ENCODE measurements at places on chromosomes 5 and 9.

DNA sequence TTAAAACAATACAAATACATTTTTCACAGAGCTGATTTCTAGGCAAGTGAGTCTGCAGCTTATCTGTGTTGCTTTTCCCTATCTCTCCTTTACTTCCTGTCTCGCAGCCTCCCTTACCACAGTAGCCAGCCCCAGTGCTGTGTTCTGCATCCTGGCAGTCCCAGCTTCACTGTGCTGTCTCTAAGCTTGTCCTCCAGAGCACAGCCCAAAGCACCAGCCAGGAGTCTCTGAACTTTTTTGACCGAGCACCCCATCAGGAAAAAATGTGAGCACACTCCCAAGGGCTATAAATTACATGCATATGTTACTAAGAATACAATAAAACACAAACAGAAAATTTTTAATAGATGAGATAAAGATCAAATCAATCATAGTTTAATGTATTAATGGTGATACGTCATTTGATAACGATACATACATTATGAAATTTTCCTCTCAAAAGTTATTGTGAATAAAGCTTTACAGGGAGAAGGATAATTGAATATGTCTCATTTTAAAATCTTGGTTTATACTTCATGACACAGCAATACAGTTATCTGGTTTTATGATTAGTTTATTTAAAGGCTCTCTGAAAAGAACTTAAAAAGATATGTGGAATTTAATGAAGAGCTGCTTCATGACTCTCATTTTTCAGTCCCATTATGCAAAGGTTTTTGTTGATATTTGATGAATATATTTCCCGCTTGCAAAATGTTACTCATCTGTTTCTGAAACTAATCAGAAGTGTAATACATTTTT, 7.3 kb upstream of the RHOBTB3 start:
- DNase-seq, result no peak

DNA sequence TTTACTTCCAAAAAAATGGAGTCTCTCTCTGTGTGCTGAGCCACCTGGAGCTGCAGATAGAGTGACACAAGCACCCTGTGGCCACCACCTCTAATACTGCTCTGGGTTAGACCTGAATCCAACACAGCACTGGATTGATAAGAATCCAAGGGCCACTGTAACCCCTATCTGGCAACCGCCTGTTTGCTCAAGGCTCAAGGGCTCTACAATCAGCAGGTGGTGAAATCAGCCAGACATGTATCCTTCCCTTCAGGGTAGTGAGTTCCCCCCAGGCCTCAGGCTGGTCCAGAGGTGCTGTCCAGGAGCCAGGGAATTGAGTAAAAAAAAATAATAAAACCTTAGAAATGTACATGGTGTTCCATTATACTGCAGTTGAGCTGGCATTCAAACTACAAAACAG, 509.0 kb downstream of the KIF4B start:
- DNase-seq, result no peak

DNA sequence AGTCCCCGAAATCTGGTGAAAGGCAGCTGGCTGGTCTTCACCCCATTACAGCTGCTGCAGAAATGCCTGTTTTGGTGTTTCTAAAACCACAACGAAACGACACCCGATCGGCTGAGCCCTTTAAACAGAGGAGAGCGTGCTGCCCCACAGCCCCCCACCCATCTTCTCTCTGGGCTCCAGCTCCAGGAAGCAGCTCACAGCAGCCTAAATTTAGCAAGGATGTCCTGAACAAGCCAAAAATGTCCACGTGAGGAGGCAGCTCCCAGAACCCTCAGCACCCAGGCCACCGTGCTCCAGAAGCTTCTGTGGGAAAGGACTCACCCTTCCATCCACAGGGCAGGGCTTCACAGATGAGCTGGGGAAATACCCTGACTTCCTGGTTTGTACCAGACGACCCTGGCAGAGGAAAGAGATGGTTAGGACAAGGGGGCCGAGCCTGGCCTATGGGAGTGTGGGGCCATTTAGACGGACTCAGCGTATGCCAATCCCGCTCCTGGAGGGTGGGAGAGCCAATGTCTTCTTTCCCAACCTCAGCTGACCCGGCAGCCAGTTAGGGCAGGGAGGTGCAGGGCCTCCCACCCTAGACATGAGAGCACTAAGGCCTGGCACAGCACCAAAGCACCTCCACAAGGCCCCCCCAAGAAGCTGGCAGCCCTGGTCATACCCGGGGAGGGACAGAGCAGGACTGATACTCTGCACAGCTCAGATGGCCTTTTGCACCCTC, 39.1 kb upstream of the SARDH start:
- no peak for DNase-seq

GRCh38 chr9:15137658-15138356, 169.2 kb downstream of the TTC39B start:
- no peak for DNase-seq

DNA sequence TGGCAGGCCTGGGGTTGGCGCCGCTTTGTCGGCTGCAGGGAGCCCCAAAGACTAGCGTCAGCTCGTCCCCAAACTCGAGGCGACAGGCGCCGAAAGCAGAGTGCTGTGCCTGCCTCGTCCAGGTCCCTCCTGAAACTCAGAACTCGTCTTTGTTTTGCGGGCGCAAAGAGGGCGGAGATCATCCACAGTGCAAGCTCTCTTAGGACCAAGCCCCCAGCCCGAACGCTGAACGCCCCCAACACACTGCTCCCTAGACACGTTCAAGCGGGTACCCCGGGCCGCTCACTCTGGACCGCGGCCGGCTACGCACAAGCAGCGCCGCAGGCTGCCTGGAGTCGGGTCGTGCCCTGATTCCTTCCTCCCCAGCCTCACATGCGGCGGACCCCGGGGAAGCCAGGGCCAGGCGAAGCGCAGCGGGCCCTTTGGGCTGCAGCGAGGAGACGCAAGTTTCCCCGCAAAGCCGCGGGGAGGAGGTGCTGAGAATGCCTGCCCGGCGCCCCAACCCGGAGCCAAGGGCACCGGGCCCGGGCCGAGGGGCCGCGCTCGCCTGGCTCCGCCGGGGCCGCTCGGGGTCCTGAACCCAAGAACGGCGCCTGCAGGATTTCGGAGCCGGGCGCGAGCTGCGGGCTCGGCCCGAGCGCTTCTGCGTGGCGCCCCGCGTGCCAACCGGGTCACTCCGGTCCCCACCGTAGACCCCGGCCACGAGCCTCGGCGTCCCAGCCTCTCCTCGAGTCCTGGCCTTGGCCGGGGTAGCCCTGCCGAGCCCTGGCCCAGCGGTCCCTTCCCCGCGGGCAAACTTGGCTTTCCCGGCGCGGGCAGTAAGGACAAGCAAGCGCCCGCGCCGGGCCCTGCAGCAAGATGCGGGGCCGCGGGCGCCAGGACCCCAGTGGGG, 738 bp downstream of the FSTL4 start:
- DNase-seq, result no peak

Data from Panc1 (cell line).